ENCODE measurements at places on chromosomes 2 and 18.

GRCh38 chr2:100317634-100318033 is 4.7 kb downstream of the LONRF2 start:
- no peak for DNase-seq

- no peak for DNase-seq
These were observed 98.1 kb downstream of the ARMC9 start for GRCh38 chr2:231296401-231296974.

DNA sequence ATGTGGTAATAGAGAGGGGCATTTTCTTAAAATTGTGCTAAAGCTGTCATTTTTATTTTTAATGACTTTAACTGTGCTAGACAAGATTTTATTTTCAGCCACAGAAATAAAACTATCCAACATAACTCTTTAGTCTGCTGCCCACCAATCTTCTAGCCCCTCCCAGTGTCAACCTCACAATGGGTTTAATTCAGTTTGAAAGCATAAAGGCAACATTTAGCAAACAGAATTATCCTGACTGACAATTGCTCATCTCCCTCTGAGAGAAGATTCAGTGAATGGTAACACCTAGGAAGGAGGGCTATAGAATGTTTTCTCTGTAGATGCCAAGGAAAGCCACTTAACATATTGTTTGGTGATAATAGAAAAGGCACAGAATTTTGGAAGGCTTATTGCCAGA is 5.2 kb downstream of the ERMN start:
- peak; percentile 77 for DNase-seq

- peak; percentile 61 for DNase-seq
These were observed at the start of gene MARCHF4 for GRCh38 chr2:216371721-216372702. Gene MARCHF4, minus strand, starts transcription at chr2:216372483. Its CDS starts 2,223 bp downstream, at chr2:216370260.

DNA sequence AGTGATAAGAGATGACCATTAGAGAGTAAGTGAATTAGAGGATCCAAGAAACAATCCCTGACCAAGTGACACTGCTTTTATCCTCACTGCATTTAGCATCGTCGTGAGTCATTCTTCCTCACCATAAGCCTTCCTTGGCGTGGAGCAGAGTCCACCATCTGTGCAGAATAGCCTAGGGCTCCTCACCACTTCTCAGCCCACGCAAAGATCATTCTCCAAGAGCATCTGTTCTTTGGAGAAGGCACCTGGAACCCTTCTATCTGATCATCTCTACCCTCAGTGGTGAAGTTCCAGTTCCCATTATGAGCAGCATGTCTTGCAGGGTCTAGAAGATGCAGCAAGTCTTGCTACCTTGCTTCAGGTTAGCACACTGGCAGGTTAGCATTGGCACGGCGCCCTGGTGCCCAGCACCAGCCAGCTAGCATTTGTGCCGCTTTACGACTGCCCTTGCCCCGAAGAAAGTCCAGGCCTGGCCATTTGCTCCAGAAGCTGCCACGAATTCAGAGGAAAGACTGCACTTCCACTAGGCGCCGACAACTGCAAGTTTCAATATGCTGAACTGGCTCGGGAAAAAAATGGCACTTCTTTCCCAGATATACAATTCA is 225.8 kb downstream of the TTC32 start:
- peak; percentile 17 for DNase-seq

- no peak for DNase-seq
These were observed 313.4 kb downstream of the LPIN1 start for GRCh38 chr2:12059616-12060441.

DNA sequence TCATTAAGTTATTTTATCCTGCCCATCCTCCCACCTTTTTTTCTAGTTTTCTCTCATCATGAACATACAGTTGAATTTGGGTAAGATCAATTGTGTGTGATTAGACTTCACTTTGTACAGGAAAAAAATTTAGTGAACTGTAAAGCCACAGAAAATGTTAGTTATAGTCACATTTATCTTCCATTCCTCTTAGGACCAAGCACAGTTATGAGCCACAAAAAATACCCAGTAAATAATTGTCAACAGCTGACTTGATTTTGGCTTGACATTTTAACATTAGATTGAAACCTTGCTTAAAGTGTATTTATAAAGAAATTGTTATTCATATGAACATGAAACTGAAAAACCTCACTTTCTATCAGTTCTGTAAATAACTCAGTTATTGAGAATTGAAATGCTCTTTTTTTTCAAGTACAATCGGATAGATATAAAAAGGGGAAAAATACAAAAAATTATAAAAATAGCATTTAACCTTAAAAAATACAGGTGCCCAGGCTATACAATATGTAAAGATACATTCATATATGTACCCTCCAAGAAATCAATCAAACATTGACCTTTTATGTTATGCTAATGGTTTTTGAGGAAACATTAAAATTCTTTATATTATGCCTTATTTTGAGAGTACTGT is 389.5 kb upstream of the NRP2 start:
- DNase-seq: no peak

- DNase-seq: no peak
These were observed 114.8 kb downstream of the PLB1 start for GRCh38 chr2:28610583-28611201.

DNA sequence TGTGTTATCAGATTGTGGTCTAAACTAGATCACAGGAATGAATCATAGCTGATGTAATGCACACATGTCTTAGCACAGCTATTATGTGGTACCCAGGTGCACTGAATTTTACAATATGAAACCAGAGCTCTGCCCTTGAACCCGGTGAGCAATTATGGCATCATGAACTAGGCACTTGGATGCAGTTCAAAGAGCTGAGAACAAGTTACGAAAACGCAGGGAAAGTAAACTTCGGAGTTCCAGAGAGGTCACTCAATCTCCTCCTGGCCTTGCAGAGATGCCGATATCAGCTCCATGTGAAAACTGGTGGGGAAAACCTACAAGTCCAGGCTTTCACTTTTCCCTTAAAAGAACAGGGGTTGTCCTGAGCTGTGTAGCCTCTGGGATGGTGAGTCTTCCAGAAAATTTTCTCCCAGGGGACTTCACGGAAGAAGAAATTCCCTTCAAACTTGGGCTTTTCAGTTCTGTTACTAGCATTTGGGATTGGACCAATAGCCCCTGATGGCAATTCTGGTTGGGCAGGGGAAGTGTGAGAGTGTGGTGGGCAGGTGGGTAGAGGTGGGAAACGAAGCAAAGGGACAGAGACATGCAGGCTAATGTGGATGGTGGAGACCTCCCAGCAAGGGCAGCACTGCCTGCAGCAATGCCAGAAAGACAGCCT is 71.1 kb upstream of the SH3BP4 start:
- no peak for DNase-seq

GRCh38 chr2:242052421-242052820 is 182.9 kb downstream of the RTP5 start:
- no peak for DNase-seq

Data from hippocampal formation (tissue), 2 donors.